ENCODE measurements at places on chromosomes 2 and 18. TPM values are rescaled to one million over a fixed set of nuclear protein-coding genes. Genes with fewer than 3 reads are reported as not detected.

DNA sequence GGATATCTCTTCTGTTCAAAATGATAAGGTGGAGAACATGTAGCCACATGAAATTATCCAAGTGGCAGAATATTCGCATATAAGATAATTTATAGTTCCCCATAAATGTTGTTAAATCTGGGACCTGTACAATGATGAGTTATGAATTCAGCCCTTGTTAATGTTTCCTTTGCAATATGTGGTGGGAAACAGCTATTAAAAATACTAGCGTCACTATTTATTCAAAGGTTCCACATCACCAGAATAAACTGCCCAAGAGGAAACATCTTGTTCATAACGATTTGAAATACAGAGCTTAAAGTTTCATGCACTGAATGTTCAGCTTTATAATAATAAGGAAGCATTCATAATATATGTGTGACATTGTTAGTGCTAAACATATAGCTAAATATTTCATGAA lies 223.9 kb upstream of the TCF4 start:
- no peak for DNase-seq

FAP gene
- 57.7 TPM for total RNA-seq

GRCh38 chr2:172089005-172089504 lies 3.7 kb downstream of the DLX1 start:
- DNase-seq = no peak

- no peak for DNase-seq
Measured at GRCh38 chr2:240205772-240206171, 65.3 kb upstream of the OTOS start.

DNA sequence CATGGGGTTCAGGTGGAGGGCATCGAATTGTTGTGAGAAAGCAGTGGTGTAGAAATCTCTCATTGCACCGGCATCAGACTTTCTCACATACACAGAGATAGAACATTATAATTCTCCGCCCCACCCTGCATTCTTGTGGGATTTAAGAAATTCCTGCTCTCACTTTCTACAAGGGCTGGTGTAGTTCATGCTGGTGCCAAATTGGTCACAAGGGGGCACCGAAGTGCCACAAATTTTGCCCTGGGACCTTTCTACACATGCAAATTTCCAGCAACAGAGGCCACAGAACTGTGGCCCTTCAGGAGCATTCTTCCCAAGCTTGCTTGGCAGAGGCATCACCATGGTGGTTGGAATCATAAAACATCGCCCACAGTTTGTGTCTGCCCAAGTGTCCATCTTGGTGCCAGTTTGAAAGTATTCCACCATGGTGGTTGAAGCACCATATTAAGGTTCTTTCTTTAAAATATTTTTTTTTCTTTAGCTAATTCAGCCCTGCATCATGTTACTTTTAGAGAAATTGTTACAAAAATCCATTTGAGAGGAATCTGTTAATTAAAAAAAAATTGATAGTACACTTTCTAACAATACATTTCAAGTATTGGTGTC lies 521.2 kb upstream of the FANCL start:
- peak; percentile 77 for DNase-seq

- no peak for DNase-seq
Measured at GRCh38 chr2:160076241-160076640, 13.8 kb upstream of the PLA2R1 start.

GRCh38 chr2:161206471-161207032 lies 46.3 kb downstream of the TANK start:
- DNase-seq = no peak

GRCh38 chr2:233429175-233429897 lies 75.0 kb downstream of the DGKD start:
- no peak for DNase-seq

DNA sequence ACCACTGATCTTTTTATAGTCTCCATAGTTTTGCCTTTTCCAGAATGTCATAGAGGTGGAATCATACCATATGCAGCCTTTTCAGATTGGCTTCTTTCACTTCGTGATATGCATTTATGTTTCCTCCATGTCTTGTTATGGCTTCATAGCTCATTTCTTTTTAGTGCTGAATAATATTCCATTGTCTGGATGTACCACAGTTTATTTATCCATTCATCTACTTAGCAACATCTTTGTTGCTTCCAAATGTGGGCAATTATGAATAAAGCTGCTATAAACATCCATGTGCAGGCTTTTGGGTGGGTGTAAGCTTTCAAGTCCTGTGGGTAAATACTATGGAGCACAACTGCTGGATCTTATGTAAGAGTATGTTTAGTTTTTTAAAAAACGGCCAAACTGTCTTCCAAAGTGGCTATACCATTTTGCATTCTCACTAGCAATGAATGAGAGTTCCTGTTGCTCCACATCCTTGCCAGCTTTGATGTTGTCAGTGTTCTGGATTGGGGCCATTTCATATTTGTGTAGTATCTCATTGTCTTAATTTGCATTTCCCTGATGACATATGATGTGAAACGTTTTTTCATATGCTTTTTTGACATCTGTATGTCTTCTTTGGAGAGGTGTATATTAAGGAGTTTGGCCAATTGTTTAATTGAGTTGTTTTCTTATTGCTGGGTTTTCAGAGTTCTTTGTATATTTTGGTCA lies 20.6 kb downstream of the STPG4 start:
- DNase-seq = no peak

DNA sequence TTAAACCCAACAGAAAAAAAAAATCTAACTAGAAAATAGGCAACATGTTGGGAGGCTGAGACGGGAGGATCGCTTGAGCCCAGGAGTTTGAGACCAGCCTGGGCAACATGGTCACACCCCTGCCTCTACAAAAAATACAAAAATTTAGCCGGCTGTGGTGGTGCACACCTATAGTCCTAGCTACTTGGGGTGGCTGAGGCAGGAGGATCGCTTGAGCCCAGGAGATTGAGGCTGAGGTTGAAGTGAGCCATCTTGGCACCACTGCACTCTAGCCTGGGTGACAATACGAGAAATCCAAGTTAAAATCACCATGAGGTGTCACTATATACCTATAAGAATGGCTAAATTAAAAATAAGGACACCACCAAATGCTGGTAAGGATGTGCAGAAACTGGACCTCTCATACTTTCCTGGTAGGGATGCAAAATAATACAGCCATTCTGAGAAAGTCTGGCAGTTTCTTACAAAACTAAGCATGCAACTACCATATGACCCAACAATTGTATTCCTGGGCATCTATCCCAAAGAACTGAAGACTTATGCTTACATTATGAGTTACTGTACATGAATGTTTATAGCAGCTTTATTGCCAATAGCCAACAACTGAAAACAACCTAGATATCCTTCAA lies 2.2 kb downstream of the SEPTIN10 start:
- peak; percentile 13 for DNase-seq

Data from myocyte (in vitro differentiated cells).